Right forelimb (tissue), 1 donor: ENCODE measurements at places on chromosomes 6 and 20.

DNA sequence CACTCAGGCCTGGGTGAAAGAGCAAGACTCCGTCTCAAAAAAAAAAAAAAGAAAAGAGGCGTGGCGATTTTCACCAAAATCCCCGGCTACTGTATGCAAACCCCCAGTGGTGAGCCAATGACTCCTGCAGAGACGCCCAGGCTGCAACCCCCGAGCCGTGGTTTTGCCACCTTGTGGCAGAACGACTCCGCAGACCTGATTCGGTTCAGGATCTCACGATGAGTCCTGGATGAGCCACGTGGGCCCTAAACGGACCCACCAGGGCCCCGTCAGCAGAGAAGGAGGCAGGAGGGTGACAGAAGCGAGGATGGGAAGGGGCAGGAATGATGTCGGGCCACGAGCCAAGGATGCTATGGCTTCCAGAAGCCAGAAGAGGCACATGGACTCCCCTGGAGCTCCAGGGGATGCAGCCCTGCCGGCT lies 42.5 kb downstream of the SLC2A4RG start:
- DNase-seq = no peak

DNA sequence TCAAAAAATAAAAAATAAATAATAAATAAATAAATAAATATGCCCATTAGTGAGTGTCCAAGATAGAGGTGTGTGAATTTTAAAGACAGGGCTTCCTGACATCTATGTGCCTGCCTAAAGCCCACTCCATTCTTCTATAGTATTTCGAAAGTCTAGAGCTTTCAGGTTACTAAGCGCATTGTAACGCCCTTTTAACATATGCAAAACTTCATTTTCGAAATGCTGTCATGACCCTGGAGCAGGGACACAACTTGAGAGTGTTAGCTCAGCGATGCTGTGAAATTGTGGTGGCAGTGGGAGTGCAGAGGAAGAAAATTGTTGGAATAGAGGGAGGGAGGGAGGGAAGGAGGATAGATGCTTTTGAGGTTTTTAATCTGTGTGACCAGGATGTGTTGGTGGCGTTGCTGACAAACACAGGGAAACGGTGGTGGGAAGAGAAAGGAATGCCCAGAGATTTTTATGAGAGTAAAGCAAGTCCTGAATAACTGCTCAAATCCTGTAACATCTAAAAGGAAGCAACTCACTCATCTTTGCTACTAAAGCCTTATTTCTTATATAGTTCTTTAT lies 169.3 kb downstream of the ARID1B start:
- no peak for DNase-seq

DNA sequence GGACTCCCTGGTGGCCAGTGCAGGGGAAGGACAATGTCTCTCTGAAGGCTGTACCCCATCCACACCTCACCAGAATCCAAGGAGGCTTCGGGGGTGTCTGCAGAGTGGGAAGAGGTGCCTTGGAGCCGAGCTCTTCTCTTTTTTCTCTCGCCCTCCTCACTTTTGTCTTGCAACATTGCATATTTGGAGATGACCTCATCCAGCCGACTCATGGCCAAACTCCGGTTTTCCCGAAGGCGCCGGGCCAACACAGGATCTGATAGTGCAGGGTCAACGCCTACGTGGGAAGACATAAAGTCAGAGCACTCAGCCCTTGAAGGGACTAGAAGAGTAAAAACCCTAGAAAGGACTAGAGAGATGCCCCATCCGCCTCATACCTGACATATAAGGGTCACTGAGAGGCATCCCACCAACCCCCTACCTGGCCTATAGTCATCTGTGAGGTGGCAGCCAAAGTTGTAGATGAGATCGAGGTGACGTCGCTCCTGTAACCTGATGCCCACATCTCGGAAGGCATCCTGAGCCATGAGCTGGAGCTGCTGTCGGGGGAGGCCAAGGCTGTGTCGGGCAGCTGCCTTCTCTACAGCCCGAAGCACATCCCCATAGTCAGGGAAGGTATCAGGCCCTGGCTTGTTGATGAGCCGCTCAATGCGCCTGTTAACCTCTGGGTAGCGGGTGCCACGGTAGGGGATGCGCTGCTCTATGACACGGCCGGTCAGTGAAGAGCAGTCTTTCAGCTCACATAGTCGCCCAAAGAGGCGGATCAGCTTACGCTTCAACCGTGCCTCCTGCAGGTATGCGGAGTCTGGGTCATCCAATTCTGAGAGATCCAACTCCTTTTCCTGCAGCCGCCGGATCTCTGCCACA lies 3.0 kb upstream of the ZBTB22 start:
- DNase-seq = no peak

DNA sequence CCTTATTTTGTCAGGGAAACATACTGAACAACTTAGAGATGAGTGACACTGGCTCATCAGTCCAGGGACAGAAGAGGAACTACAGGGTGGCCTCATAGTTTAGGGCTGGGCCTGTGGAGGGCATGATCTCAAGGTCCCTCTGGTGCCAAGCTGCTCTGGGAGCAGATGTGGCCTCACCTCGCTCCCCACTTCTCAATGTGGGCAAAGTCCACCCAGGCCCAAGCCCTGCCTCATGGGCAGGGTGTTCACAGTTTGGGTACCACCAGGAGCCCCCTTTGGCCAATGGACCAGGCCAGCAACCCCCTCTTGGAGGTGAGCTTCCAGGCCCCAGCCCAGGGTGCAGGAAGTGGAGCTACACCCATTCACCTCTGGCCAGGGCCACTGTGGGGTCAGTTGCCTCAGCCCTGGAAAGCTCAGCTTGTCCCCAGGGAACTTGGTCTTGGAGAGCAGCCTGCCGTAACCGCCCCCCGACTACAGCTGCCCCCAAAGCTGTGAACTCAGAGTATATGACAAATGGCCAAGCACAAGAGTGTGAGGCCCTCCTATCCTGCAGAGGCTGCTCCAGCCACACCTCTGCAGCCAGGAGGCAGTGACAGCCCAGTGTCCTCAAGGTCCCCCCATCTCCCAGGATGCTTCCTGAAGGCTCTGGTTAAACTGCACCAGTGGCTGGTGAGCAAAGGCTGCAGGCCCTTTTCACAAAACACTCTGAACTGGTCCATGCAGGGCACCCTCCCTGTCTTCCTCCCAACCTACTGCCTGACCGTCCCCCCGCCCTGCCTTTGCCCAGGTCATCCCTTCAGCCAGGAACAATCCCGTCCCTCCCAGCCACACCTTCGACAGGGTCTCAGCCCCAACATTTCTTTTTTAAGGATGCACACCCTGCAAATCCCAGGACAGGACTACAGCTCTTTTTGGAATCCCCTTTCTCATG lies 3.6 kb downstream of the ADISSP start:
- DNase-seq = no peak
